HepG2 (cell line): ENCODE measurements at places on chromosomes 12 and 14. TPM values are rescaled to one million over a fixed set of nuclear protein-coding genes. Genes with fewer than 3 reads are reported as not detected.

Gene OASL
- total RNA-seq = 0.18 and 0.22 TPM in 2 replicates

Gene RNASE7
- not detected in 2 replicates for total RNA-seq

Gene HOXC4
- not detected in 2 replicates for total RNA-seq

Gene DCN
- not detected in 2 replicates for total RNA-seq

Gene C12orf56
- not detected in 2 replicates for total RNA-seq

Gene KRAS
- total RNA-seq = 9.8 and 18.4 TPM in 2 replicates

Gene CCDC175
- total RNA-seq = not detected in 2 replicates

GRCh38 chr14:61109288-61109687, 128.2 kb downstream of the SLC38A6 start:
- H3K27ac ChIP-seq = no peak overlapping the region
- no peaks in the 10 kb centered on the region for H3K36me3 ChIP-seq
- H3K27me3 ChIP-seq = no peaks in the 10 kb centered on the region
- peaks cover 29% of the 10 kb centered on the region for H3K4me1 ChIP-seq
- DNase-seq = no peak
- H3K4me3 ChIP-seq = no peak overlapping the region

- no peaks in the 10 kb centered on the region for H3K4me1 ChIP-seq
- no peak overlapping the region for H3K27ac ChIP-seq
- no peaks in the 10 kb centered on the region for H3K36me3 ChIP-seq
- no peak overlapping the region for H3K4me3 ChIP-seq
- DNase-seq = no peak
These were observed 184.7 kb downstream of the TBX5 start for GRCh38 chr12:114221136-114221833.

DNA sequence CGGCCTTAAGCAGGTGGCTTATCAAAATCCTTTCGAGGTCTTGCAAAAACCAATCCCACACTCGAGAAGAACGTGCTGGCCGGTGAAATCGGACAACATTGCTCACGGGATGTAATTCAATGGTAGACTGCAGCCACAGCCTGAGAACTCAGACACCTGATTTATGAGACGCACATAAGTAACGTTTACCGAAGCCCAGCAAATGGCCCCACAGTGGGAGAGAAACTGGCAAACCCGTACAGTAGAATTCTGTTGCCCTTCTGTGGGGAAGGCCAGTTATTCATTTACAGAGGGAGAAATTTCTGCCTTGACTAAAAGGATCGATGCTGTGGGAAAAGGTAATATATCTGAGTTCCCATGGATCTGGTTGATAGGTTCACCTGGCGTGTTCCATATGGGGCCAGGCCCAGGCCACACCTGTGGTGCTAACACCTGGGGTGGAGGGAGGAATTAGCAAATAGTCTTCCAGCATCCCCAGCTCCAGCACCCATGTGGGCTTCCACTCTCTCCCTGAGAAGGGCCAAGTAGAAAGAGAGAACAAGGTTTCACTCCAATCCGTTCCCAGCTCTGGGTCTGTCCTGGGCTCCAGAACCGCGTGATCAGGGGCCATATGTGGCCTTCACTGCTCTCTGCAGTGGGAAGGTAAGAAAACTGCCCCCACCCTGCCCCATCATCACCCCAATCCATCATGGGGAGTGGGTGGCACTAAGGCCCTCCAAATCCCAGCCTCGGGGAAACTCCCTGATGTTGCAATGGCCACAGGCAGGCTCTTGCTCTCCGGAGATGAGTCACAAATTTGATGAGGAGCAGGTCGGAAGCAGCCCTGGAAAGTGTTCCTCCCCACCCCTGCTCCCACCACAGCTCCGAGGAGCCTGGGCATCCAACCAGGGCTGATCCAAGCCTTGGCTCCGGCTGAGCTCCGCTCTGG, 12.7 kb downstream of the BDKRB1 start:
- no peaks in the 10 kb centered on the region for H3K36me3 ChIP-seq
- no peak overlapping the region for H3K4me3 ChIP-seq
- H3K27ac ChIP-seq = no peak overlapping the region
- DNase-seq = no peak
- H3K27me3 ChIP-seq = peaks cover 13% of the 10 kb centered on the region; the same call in 1 of the 3 replicates

GRCh38 chr12:103273645-103274044, 222.1 kb downstream of the C12orf42 start:
- no peaks in the 10 kb centered on the region for H3K4me1 ChIP-seq
- no peaks in the 10 kb centered on the region for H3K36me3 ChIP-seq
- no peaks in the 10 kb centered on the region for H3K27me3 ChIP-seq
- H3K4me3 ChIP-seq = no peak overlapping the region
- no peak for DNase-seq
- no peak overlapping the region for H3K27ac ChIP-seq

GRCh38 chr12:69447892-69448291, 22.3 kb upstream of the FRS2 start:
- H3K27ac ChIP-seq = no peak overlapping the region
- no peaks in the 10 kb centered on the region for H3K27me3 ChIP-seq
- 0 out of 2 replicates have a peak, but pooled peaks cover 10% of the 10 kb centered on the region for H3K4me1 ChIP-seq
- H3K36me3 ChIP-seq = no peaks in the 10 kb centered on the region
- H3K4me3 ChIP-seq = no peak overlapping the region

GRCh38 chr14:96581026-96581425, 78.8 kb downstream of the PAPOLA start:
- no peak overlapping the region for H3K27ac ChIP-seq
- 0 out of 2 replicates have a peak, but pooled peaks cover 8% of the 10 kb centered on the region for H3K4me1 ChIP-seq
- no peak for DNase-seq
- no peaks in the 10 kb centered on the region for H3K36me3 ChIP-seq
- H3K4me3 ChIP-seq = no peak overlapping the region

DNA sequence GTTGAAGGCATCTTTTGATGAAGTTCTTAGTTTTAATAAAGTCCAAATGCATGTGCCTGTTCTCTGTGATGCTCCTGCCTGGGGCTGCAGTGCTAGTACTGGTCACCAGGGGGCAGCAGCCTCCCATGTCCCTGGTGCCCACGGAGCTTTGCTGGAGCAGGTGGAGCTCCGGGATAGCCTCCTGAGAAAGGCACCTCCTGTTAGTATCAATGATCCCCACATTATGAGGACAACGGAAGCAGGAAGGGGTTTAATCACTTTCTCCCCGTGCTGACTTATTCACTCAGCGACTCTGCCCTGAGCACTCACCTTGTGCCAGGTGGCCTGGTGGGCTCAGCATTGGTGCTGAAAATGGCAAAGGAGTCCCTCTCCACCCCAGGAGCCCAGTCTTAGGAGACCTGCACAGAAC, 123.0 kb upstream of the PZP start:
- no peaks in the 10 kb centered on the region for H3K27me3 ChIP-seq
- H3K4me3 ChIP-seq = no peak overlapping the region
- H3K27ac ChIP-seq = no peak overlapping the region
- DNase-seq = peak; percentile 44
- peaks cover 47% of the 10 kb centered on the region for H3K4me1 ChIP-seq
- H3K36me3 ChIP-seq = no peaks in the 10 kb centered on the region

DNA sequence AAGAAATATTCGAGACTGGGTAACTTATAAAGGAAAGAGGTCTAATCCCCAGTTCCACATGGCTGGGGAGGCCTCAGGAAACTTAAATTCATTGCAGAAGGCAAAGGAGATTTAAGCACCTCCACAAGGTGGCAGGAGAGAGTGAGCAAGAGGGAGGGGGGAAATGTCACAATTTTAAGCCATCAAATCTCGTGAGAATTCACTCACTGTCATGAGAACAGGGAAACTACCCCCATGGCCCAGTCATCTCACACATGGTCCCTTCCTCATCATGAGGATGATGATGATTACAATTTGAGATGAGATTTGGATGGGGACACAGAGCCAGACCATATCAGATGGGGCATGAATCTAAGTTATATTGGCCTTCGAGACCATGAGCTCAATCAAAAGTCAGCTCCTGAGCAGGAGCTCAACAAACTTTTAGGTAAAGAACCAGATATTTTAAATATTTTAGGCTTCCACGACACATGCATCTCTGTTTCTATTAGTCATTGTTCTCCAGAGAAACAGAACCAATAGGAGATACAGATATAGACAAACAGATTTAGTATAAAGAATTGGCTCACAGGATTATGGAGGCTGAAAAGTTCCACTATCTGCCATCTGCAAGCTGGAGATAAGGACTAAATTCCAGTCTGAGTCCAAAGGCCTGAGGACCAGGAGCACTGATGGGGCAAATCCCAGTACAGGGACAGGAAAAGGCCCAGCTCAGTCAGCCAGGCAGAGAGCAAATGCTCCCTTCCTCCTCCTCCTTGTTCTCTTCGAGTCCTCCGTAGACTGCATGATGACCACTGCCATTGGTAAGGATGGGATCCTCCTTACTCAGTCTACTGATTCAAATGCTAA, 24.9 kb downstream of the DGLUCY start:
- no peak overlapping the region for H3K4me3 ChIP-seq
- peak; percentile 40 for DNase-seq
- peaks cover 22% of the 10 kb centered on the region for H3K4me1 ChIP-seq
- no peaks in the 10 kb centered on the region; the same call in 1 of the 2 replicates for H3K36me3 ChIP-seq

DNA sequence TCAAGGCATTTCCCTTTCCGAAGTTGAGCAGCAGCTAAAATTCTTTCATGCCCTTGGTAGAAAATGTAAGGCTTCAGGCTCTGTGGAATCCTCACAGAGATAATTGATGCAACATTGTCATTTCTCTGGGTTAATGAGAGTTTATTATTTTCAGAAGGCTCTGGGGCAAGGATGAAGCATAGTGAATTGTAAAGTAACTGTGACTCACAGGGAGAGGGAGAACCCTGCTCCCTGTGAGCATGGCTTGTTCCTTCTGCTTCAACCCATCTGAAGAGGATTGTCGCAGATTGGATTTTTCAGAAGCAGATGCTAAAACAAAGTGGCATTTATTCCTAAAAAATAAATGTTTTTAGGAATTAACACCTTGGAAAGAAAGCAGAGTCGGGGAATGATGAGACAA, 41.2 kb downstream of the APOBEC1 start:
- H3K36me3 ChIP-seq = no peaks in the 10 kb centered on the region
- H3K27me3 ChIP-seq = no peaks in the 10 kb centered on the region
- no peak overlapping the region for H3K4me3 ChIP-seq
- no peak for DNase-seq

DNA sequence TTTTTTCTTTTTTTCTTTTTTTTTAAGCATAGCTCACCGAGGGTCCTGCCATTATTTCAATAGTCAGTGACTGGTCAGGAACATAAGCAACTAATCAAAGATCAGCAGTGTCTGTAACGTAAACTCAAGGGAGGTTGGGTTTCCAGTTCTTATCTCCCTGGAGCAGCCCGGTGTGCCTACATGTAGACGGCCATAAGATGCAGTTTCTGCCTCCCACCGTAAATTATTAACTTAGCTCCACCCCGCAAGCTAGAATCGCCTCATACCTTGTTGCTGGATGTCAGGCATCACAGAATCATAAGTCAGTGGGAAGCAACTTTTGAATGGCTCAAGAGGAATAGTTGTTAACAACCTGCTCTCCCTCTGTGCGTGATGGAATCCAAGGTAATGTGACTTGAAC, at the start of gene MYO1H:
TSS of gene MYO1H (plus strand) at position 312 of the 400 bp plus-strand sequence. CDS start at position 373, 61 bp downstream.
- no peak within 1 kb of the TSS for H3K4me3 ChIP-seq
- no peaks in the 10 kb centered on the region for H3K4me1 ChIP-seq
- DNase-seq = no peak
- no peaks in the 10 kb centered on the region for H3K36me3 ChIP-seq
- no peak within 1 kb of the TSS for H3K27ac ChIP-seq

DNA sequence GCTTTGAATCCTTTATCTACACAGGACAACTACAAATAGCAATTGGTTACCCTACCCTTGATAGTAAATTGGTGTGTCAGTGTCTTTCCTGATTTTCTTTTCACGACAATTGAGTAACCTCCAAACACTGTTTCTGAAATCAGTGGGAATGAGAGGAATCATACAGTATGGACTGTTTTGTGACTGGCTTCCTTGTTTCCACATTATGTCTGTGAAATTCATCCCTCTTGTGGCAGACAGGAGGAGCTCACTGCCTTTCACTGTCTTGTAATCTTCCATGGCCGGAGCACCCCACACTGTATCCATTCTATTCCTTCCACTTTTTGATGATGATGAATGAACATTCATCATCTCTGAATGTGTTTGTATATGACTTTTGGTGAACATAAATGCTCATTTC, 164.0 kb upstream of the PZP start:
- no peak overlapping the region for H3K4me3 ChIP-seq
- no peak overlapping the region for H3K27ac ChIP-seq
- no peaks in the 10 kb centered on the region for H3K27me3 ChIP-seq
- peaks cover 14% of the 10 kb centered on the region; the same call in 1 of the 2 replicates for H3K4me1 ChIP-seq
- DNase-seq = peak; percentile 54
- H3K36me3 ChIP-seq = no peaks in the 10 kb centered on the region

- DNase-seq = no peak
- H3K27ac ChIP-seq = no peak overlapping the region
- H3K27me3 ChIP-seq = no peaks in the 10 kb centered on the region
- H3K4me1 ChIP-seq = peaks cover 16% of the 10 kb centered on the region
These were observed 128.5 kb downstream of the GPR135 start for GRCh38 chr14:59336706-59337105.

DNA sequence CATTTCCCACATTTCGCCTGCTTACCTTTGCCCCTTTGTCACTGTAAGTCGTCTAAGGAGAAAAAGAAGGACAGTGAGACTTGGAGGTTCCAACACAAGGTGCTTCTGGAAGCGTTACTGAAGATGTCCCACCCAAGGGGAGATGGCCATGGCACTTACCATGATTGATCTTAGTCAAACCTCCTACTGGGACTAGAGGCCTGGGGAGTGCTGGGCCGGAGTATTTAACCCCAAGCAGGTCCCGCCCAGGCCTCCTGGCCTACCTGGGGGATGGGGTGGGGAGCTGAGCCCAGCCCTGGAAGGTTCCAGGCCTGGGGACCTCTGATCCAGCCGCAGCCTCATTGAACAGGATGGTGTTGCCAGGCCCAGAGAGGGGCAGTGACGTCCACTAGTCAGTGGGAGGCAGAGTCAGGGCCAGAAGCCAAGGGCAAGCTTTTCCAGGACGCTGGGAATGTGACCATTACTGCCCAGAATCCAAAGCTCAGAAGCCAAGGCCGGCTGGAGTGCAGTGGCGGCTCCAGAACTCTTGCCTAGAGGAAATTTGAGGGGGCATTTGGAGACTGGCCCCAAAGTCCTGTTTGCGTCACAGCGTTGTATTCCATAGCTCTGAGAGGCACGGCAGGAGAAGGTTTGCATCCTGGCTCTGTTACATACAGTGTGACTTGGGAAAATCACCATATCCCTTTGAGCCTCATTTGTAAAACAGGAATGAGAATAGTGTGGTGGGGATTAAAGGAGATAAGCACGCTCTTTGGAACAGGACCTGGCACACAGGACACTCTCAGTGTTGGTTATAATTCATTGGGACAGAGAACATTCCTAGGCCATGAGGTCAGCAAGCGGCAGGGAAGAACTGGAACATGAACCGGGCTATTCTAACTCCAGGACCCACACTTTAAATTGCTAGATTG, at the start of gene HPD:
TSS of gene HPD (minus strand) at position 198 of the 911 bp plus-strand sequence. CDS start at position 162, 36 bp downstream.
- DNase-seq = peak; percentile 91
- peaks cover 4% of the 10 kb centered on the region; the same call in 1 of the 2 replicates for H3K36me3 ChIP-seq
- peak within 1 kb of the TSS; percentile 58 for H3K4me3 ChIP-seq
- H3K27ac ChIP-seq = peak within 1 kb of the TSS; percentile 100
